ENCODE measurements at places on chromosomes 12 and 14.

DNA sequence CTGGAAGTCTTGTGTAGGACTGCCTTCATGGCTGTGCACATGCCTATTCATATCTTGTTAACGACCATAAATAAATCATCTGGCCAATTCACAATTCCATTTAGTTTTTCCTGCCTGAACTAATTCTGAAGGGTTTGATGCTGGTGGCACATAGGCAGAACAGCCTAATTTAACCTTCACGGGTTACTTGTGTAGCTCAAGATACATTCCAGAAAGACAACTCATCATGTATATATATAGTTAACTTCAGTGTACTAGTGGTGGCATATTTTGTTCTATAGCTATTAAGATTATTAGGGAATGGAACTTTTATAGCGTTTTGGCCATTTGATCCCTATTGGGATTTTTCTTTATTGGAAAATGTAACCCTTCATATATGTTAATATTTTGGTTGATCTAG is 31.4 kb downstream of the CFAP54 start:
- DNase-seq = no peak

- no peak for DNase-seq
Observed at GRCh38 chr14:105397350-105397931, 897 bp upstream of the TEX22 start.

DNA sequence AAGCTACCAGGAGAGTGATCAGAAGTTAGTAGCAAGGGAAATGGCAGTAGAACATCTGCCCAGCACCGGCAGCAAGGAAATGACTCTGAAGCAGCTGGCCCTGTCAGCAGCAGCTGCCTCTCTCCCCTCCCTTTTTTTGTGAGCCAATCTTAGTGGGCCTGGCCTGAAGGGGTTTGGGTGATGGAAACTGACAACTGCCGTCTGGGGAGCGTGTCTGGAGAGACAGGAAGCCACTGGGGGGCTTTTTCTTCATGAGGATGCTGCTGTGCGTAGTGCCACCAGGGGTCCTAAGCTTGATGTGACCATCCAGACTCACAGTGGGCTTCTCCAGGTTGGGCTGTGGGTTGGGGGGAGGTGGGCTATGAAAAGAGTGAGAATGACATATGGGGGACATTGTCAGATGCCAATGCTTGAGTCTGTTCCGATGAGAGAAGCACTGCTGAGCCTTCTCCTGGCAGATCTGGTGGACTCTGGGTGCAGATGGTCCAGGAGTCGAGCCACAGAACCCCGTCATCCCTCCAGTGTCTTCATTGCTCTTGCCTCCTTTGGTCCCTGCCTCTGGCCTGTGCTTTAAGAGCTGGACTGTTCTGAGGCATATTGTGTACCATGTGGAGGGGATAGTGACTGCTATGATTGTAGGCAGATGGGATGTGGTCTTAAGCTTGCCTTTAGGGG is 87.6 kb upstream of the HIF1A start:
- no peak for DNase-seq

- DNase-seq = no peak
Observed at GRCh38 chr14:23899788-23900187, 53.8 kb upstream of the DHRS4 start.

DNA sequence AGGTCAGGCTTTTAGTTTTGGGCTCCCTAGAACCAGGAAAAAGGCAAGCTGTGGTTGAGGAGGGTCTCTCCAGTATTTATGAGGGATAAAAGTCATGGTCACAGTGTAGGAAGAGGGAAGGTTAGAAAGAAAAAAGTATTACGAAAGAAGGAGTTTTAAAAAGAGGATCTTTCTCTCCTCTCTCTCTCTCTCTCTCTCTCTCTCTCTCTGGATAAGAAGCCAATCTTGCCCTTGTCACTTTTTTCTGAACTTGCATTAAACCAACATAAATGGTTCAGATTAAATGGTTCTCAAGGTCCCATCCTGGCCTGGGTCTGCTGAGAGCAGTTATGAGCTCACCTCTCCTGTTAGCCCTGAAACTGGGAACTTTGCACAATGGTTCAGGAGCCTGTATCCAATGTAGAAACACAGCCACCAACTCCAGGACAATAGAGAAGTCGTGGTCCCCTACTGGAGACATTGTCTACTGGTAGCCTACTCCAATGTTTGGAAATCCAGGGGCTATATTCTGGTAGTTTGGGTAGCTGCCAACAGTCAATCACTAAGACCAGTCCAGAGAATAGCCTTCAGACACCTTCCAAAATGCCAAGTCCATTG is 131.9 kb downstream of the DAD1 start:
- DNase-seq = no peak

- no peak for DNase-seq
Observed at GRCh38 chr12:5587711-5588121, 155.8 kb downstream of the NTF3 start.

GRCh38 chr12:89889062-89889461 is 180.4 kb upstream of the ATP2B1 start:
- DNase-seq = no peak

- DNase-seq = no peak
Observed at GRCh38 chr14:79475887-79476532, 735.3 kb downstream of the DIO2 start.

- no peak for DNase-seq
Observed at GRCh38 chr12:66596199-66596598, 82.7 kb downstream of the GRIP1 start.
